ENCODE measurements at places on chromosomes 3 and 15.
A peak's percentile ranks its signal among the peaks of the same experiment; 100 is the strongest.

DNA sequence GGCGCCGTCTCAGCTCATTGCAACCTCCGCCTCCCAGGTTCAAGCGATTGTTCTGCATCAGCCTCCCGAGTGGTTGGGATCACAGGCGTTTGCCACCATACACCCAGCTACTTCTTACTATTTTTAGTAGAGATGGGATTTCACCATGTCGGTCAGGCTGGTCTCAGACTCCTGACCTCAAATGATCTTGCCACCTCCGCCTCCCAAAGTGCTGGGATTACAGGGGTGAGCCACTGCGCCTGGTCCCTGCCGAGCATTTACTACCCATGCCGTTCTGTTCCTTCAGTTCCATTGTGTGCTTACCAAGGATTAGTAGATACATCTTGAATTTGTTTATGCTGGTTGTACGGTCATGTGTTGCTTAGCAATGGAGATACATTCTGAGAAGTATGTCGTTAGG lies 10.3 kb downstream of the CHD2 start:
- DNase-seq, result no peak

- no peak for DNase-seq
Observed at GRCh38 chr3:52076896-52077780, 20.8 kb upstream of the DUSP7 start.

DNA sequence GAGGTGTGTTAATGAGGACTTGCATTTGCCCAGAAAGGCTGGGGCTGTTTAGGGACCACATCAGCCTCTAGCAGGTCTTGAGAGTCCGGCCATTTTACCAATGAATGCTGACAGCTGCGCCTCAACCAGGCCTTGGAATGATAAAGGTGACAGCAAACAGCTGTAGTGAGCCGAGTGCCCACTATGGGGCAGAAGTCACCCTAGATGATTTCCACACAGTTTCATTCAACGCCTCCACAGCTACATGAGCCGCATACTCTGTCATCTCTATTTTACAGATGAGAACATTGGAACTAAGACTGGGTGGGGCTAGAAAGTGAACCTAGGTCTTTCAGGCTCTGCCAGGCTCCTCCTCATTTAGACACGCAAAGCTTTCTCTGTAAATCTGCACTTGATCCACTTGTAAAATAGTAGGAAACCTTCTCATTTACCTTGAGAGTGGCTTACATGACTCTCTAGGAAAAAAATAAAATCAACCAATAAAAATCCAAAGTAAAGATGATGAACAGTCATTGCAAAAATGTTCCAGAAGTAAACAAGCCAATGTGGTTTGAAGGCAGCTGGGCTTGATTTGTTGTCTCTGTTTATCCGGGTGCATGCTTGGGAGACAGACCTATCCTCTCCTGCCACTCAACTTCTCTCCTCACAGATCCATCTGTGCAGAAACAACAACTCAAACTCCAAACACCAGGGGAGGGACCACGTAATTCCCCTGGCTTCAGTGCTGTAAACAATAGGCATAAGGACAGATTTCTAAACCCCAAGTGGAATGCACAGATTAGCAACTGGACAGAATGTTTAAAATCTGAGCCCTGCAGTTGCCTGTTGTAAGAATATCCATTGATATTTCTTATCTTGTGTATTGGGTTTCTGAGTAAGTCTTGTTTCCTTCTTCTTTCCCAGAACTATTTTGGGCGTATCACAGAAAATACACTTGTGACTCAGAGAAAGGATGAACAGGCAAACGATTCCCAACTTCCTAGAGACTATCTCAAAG lies 31.5 kb upstream of the LDHAL6B start:
- DNase-seq, result peak; percentile 69

- peak; percentile 23 for DNase-seq
Observed at GRCh38 chr3:58659051-58659675, 7.4 kb downstream of the FAM3D start.

- DNase-seq, result no peak
Observed at GRCh38 chr15:33581032-33581431, 270.3 kb downstream of the RYR3 start.

GRCh38 chr3:8536096-8537056 lies 34.8 kb downstream of the LMCD1 start:
- DNase-seq, result no peak

DNA sequence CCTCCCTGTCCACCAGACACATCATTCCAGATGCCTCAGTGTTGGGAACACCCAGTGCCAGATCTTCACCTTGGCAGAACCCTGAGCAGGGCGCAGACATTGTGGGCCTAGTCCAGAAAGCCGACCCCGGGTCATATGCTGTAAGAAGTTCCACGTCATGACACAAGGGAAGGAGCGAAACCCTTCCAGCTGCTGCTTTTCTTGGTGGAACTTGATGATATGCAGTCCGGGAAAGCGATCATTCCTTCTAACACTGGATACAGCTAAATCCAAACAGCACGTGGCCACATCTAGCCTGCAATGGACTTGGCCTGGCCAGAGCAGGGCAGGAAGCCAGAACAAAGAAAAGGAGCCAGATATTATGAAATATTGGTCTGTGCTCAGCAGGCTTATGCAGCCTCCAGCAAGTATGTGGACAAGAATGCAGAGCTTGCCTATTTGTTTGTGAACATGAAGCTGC lies 22.0 kb downstream of the GASK1A start:
- no peak for DNase-seq

DNA sequence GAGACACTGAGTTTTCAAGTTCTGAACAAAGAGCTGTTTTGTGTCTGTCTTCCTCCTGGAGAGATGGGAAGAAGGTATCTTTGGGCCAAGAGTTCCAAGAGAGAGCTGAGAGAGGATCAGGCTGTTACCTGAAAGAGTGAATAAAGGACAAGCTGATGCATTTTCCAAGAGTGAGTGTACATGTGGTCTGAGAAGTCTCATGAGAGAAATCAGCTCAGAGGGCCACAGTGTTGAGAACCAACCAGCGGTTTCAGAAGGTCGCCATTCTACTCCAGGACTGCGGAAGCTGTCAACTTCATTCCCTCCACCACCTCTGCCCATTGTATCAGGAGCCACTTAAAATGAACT lies 42.7 kb upstream of the PPP2R3A start:
- no peak for DNase-seq

GRCh38 chr3:164080208-164080607 lies 998.1 kb downstream of the SI start:
- DNase-seq, result no peak

- no peak for DNase-seq
Observed at GRCh38 chr3:163071713-163072112, 1575.1 kb downstream of the OTOL1 start.

DNA sequence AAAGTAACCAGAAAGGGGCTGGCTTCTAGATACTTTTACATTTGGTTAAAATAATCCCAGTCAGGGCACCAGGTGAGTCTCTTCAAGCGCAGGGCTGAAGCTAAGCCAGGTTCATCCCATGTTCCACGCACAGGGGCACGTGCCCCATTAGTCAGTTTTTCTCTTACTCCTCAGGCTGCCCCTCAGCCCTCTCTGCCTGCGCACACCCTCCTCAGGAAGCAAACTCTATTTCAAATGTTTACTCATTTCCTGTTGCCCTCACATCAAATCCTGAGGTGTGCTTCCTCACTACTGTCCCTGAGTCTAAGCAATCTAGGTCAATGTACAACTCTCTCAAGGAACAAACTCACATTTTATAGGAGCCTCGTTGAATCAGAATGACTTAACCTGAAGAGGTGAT lies 48.5 kb downstream of the THBS1 start:
- no peak for DNase-seq

- no peak for DNase-seq
Observed at GRCh38 chr3:46235425-46235824, 6.8 kb upstream of the CCR3 start.

- DNase-seq, result no peak
Observed at GRCh38 chr3:108118038-108118768, 27.4 kb upstream of the CD47 start.

DNA sequence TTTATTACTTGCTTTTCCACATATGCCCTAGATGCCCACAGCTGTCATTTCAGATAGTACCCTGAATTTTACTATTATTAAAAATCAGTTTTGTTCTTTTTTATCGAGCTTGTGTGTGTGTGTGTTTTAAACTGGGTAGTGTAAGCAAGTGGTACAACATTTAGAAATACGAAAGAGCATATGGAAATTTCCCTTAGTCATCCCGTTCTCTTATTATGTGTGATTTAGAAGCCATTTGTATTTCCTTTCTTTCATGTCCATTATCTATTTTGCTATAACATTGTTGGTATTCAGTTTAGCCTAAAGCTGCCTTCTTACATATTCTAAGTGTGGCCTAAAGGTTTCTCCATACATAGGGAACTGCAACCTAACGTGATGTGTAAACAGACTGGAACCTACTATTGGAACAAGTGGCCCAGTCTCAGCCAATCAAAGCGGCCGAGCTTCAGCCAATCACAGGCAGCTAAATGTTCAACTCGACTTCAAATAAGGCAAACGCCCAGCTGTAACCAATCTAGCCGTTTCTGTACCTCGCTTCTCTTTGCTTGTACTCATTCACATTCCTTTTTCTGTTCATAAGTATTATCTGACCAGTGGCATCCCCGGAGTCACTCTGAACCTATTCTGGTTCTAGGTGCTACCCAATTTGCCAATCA lies 14.7 kb upstream of the SYN2 start:
- no peak for DNase-seq

DNA sequence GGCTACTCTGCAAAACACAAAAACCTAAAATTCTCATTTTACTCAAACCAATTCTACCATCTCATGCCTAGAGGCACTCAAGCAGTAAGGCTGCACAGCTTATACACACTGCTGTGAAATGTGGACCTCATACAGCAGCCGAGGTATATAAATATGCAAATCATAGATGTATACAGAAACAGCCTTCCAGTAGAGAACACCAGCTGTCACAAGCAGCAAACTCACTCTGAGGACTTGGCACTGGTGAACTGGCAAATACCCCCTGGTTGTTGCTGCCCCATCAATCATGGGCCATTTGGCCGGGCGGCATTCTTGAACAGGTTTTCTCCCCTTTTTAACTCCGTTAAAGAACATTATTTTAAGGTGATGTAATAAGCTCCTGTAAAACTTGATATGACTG lies 378.0 kb downstream of the LSAMP start:
- no peak for DNase-seq

- no peak for DNase-seq
Observed at GRCh38 chr3:28376424-28376823, 27.8 kb upstream of the AZI2 start.

DNA sequence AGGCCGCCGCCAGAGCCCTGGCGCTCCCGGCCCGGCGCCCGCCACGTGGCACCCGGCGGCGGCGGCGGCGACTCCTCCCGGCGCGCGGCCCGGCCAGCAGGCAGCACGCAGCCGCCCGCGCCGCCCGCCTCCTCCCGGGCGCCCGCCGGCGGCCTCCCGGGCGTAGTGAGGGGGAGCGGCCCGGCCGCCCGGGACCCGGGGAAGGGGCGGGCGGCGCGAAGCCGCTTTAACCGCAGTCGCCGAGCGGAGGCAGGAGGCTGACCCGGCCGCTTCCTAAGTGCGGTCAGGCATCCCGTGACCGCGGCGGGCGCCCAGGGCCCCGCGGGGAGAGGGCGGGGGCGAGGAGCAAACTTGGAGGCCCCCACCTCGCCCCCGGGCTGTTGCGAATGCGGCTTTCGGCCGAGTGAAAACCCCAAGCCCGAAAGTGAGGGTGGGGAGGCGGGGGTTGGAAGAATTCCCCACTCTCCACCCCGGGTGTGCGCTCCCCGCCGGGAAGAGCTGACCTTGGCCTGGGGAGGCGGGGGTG lies 1.7 kb upstream of the HES1 start:
- DNase-seq, result peak; percentile 90

GRCh38 chr3:43998836-43999727 lies 242.6 kb upstream of the TOPAZ1 start:
- peak; percentile 75 for DNase-seq

DNA sequence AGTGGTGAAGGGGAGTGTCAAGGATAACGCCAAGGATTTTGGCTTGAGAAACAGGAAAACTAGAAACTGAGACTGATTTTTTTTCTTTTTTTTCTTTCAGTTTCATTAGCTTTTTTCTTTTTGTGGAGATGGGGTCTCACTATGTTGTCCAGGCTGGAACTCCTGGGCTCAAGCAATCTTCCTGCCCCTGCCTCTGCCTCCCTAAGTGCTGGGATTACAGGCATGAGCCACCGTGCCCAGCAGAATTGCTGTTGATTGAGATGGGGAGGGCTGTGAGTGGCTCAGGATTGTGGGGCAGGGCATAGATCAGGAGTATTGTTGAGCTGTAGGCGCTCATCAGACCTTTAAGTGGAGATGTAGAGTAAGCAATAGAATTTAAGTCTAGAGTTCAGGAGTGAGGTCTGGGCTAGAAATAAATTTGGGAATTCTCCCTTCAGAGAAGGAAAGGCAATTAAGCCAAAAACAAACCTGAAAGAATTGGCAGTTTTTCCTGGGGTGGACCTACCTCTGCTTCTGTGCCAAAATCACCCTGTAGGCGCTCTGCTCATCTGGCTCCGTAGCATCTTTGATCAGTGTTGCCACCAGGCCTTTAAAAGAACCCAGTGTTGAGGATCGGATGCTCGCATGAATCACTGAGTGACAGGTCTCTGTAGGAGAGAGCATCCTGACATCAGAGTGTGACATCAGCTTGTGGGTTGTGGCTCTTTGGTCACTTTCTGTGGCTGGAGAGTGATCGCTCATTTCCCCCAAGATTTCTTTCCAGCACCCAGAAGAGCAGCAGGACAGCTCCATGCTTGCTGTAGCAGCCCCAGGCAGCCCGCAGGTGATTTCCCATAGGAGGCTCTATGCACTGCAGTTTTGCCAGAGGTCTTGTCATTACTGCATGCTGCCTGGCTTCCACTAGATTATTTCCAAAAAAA lies 15.8 kb downstream of the ABHD17C start:
- peak; percentile 66 for DNase-seq

All from SW480 (cell line).